Endodermal cell (in vitro differentiated cells): ENCODE measurements at places on chromosomes 3 and 15. TPM values are rescaled to one million over a fixed set of nuclear protein-coding genes. Genes with fewer than 3 reads are reported as not detected.

DNA sequence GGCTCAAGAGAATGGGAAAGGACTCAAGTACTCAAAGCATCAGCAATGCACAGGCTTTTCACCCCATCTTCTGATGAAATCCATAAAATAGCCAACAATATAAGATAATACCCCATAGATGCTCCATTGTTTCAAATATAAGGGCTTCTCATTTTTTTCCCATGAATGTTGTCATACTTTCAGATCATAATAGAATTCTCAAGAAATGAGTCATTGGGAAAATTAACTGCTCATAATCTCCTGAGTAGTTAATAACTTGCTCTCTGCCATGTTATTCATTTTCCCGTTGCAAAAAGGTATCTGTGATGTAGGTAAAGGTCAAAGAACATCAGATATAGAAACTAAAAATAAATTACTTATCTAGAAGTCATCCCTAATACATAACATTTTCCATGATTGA, 121.9 kb downstream of the NSUN3 start:
- peaks cover 2% of the 10 kb centered on the region for H3K4me1 ChIP-seq
- no peak for DNase-seq
- no peak overlapping the region for H3K4me3 ChIP-seq
- H3K27ac ChIP-seq, result no peak overlapping the region

- H3K4me3 ChIP-seq, result no peak overlapping the region
- no peaks in the 10 kb centered on the region for H3K36me3 ChIP-seq
- no peak overlapping the region for H3K27ac ChIP-seq
- H3K27me3 ChIP-seq, result no peaks in the 10 kb centered on the region
- no peaks in the 10 kb centered on the region for H3K4me1 ChIP-seq
Measured at GRCh38 chr3:100650651-100651619, 41.5 kb downstream of the ADGRG7 start.

- H3K27ac ChIP-seq, result no peak overlapping the region
- DNase-seq, result no peak
- H3K27me3 ChIP-seq, result peaks cover 5% of the 10 kb centered on the region
- no peaks in the 10 kb centered on the region for H3K36me3 ChIP-seq
Measured at GRCh38 chr3:42690191-42690590, 4.9 kb downstream of the KLHL40 start.

DNA sequence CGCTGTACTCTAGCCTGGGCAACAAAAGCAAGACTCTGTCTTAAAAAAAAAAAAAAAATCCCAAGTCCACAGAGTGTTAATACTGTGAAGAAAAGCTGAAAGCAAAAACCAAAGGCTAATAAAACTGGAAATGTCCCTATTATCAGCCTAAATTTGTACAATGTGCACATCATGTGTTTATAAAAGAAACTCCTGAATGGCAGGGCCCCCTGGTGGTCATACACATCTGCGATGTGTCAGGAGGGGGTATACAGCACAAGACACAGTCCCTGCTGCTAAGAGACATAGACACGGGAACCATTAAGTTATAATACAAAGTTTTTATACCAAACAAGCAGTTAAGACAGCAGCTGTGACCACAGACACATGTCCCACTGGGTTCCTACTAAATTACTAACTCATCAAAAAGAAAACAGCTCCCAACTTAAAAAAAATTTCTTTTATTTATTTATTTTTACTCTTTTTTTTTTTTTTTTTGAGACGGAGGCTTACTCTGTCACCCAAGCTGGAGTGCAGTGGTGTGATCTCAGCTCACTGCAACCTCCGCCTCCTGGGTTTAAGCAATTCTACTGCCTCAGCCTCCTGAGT, 31.0 kb downstream of the IDH2 start:
- H3K4me1 ChIP-seq, result no peaks in the 10 kb centered on the region
- H3K4me3 ChIP-seq, result no peak overlapping the region

DNA sequence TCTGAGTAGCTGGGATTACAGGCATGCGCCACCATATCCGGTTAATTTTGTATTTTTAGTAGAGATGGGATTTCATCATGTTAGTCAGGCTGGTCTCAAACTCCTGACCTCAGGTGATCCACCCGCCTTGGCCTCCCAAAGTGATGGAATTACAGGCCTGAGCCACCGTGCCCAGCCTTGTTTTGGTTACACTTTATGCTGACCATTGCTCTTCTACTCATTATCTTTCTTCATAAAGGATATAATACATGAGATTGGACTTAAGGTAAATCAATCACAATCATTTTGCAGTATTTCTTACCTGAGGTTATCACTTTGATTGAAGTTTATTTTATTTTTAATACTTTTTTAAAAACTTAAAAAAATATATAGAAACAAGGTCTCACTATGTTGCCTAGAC, 2.2 kb upstream of the LEO1 start:
- DNase-seq, result no peak
- no peaks in the 10 kb centered on the region for H3K27me3 ChIP-seq
- peaks cover 2% of the 10 kb centered on the region for H3K4me1 ChIP-seq
- H3K36me3 ChIP-seq, result no peaks in the 10 kb centered on the region
- no peak overlapping the region for H3K27ac ChIP-seq

- no peak overlapping the region for H3K27ac ChIP-seq
- no peak overlapping the region for H3K4me3 ChIP-seq
- no peak for DNase-seq
- no peaks in the 10 kb centered on the region for H3K36me3 ChIP-seq
- H3K27me3 ChIP-seq, result no peaks in the 10 kb centered on the region
Measured at GRCh38 chr15:49692514-49693090, 71.8 kb downstream of the DTWD1 start.

DNA sequence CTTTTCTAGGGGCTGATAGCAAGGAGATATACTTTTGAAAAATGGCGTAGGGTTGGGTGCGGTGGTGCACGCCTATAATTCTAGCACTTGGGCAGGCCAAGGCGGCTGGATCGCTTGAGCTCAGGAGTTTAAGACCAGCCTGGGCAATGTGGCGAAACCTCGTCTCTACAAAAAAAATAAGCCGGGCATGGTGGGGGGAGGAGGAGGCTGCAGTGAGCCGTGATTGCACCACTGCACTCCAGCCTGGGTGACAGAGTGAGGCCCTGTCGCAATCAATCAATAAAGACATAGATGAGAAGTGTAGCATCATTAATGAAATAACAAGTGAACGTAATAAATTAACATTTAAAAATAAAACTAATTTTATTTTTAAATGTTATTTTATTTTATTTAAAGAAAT, 134.6 kb downstream of the SLCO3A1 start:
- H3K36me3 ChIP-seq, result no peaks in the 10 kb centered on the region
- no peaks in the 10 kb centered on the region for H3K27me3 ChIP-seq
- DNase-seq, result no peak
- H3K4me3 ChIP-seq, result no peak overlapping the region
- no peak overlapping the region for H3K27ac ChIP-seq

DNA sequence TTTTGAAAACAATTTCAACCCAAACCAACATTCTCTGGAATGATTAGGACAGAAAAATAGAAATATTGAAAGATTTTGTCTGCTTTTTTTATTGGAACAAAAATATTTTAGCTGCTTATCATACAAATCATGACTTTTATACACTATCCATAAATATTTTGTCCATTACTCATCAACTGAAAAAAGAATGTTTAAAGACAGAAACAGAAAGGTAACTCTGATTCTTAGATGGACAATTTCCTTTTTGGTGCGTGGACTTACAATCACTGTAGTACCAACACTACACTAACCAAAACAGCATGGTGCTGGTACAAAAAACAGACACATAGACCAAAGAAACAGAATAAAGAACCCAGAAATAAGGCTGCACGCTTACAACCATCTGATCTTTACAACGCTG, 582.8 kb upstream of the CCDC54 start:
- no peaks in the 10 kb centered on the region for H3K4me1 ChIP-seq
- no peak overlapping the region for H3K27ac ChIP-seq
- no peaks in the 10 kb centered on the region for H3K27me3 ChIP-seq
- DNase-seq, result no peak
- H3K4me3 ChIP-seq, result no peak overlapping the region

- DNase-seq, result no peak
- H3K27ac ChIP-seq, result no peak overlapping the region
- no peaks in the 10 kb centered on the region for H3K36me3 ChIP-seq
- H3K27me3 ChIP-seq, result no peaks in the 10 kb centered on the region
- H3K4me1 ChIP-seq, result no peaks in the 10 kb centered on the region
Measured at GRCh38 chr3:179860275-179861107, 176.2 kb downstream of the PEX5L start.

ZNF80 gene
- total RNA-seq, result not detected in 3 replicates

CRYBG3 gene
- 10.8 and 10.9 TPM in 2 replicates for total RNA-seq

EPB42 gene
- not detected in 3 replicates for total RNA-seq

SHC4 gene
- total RNA-seq, result 0.07 and 0.29 TPM in 2 replicates

GPR62 gene
- total RNA-seq, result 0.41 and 0.44 TPM in 2 replicates

CPLX3 gene
- total RNA-seq, result not detected in 2 replicates
